ENCODE measurements at places on chromosomes 16 and 17.

- DNase-seq, result no peak
Observed at GRCh38 chr16:2692948-2693651, 10.8 kb downstream of the KCTD5 start.

- no peak for DNase-seq
Observed at GRCh38 chr17:43979011-43979410, 25.3 kb upstream of the PYY start.

DNA sequence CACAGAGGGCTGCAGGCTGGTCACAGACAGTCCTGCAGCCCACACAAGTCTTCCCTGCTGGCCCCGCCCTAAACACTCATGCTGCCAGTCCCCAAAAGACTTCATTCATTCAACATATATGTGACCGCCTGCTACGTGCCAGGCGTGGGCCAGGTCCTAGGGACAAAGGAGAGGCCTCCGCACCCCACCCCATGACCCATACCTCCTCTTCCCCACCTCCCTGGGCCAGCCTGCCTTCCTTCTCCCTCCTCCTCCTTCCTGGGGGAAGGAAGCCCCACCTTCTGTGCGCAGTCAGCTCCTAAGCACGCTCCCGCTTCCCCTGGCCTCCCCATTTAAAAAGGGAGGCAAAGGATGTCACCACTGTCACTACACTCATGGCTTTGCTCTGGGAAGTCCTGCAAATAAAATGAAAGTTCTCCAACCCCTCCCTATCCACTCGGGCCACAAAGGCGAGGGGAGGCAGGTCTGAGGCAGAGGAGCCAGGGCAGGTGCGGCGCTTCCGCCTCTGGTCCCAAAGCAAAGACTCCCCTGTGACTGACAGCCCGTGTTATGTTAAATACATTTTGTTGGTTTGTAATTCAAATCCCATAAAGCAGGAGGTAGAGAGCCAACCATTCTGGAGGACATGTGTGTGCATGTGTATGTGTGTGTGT lies 9.0 kb downstream of the DNAAF8 start:
- DNase-seq, result no peak

- no peak for DNase-seq
Observed at GRCh38 chr16:54026456-54026855, 260.1 kb downstream of the IRX3 start.

DNA sequence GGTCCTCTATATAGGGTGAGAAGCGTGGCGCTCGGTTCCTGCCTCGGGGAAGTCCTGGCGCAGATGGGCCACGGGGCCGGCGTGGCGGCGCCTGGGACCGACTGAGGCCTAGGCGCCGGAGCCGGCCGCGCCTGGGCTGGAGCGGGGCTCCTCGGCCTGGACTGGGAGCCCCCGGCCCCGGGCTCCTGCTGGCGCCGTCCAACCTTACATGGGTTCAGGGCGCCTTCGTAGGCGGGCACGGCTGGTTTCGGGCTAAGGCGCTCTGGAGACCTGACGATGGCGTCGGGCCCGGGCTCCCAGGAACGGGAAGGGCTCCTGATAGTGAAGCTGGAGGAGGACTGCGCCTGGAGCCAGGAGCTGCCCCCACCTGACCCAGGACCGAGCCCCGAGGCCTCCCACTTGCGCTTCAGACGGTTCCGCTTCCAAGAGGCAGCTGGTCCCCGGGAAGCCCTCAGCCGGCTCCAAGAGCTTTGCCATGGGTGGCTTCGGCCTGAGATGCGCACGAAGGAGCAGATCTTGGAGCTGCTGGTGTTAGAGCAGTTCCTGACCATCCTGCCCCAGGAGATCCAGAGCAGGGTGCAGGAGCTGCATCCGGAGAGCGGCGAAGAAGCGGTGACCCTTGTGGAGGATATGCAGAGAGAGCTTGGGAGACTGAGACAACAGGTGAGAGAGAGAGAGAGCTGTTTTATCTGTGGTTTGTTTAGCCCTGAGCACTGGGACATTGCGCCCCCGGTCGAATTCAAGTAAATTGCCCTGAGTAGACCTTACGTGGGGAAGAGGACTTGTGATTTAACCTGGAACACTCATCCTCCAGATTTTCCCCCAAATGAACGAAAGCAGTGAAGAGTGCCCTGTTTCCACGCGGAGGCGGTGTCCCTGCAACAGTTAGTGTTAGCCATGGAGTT lies 504 bp downstream of the ZNF263 start:
- DNase-seq, result no peak

Data from memory B cell (primary cell).